RPMI7951 (cell line): ENCODE measurements at places on chromosomes 13 and 19.
A peak's percentile ranks its signal among the peaks of the same experiment; 100 is the strongest.

DNA sequence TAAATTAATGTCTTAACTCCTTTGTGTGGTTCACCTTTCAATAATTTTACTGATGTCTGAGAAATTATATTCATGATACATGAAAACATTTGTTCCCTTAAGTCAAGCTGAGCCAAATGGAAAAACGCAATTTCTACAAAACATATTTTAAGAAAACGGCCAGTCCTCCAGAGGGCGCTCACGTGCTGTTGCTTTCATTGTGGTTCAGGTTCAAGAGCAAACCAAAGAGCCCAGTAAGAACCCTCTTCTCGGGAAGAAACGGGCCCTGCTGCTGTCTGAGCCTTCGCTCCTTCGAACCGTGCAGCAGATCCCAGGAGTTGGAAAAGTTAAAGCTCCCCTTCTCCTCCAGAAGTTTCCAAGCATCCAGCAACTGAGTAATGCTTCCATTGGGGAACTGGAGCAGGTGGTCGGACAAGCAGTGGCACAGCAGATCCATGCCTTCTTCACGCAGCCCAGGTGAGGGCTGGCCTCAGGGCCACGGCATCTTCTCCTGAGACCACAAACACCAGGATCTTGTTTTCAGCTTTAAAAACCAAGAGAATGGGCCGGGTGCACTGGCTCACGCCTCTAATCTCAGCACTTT lies 4.3 kb downstream of the FAAP24 start:
- peak; percentile 51 for DNase-seq

DNA sequence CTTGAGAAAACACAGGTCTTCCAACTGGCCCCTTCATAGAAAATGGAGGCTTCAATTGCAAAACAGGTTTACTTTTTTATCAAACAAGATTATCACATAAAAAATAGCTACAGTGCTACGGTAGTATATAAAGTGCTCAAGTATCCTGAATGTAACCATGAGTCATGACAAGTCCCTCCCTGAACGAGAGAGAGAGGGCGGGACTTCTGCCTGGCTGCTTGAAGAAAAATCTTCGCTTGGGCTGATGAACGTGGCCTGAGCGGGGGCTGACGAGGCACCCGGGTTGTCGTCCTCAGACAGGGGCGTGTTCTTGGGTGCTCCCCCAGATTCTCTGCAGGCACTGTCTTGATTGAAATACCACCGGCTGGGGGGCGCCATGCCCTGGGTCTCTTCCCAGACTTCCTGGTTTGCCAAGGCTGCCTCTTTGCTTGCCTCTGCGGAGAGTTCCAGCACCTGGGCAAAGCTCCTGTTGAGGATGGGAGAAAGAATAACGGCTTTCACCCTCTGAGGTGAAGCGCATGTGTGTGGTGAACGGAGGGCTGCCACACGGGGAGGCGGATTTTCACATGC lies 23.2 kb upstream of the CPAMD8 start:
- peak; percentile 39 for DNase-seq

- no peak for DNase-seq
These were observed 28.0 kb downstream of the SMIM24 start for GRCh38 chr19:3452171-3452941.

DNA sequence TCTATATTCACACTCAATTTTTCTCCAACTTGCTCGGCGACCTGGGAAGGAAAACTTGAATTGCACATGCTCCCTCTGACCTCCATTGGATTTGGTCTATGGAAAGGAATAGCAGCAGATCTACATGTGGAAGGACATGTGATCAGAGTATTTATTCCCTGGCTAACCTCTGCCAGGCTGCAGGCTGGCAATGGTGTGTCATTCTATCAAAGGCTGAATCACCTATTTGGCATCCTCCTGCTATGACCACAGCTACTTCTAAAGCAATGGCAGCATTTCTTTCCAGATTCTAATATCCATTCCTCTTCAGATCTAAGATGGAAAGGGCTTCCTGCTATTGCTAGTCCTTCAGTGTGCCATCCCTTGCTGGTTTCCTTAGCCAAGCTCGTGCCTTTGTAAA lies 144.3 kb upstream of the FREM2 start:
- peak; percentile 15 for DNase-seq

GRCh38 chr19:18090545-18091216 lies 3.9 kb upstream of the IL12RB1 start:
- peak; percentile 23 for DNase-seq

GRCh38 chr19:15928321-15928720 lies 6.0 kb downstream of the CYP4F11 start:
- no peak for DNase-seq
